ENCODE measurements at places on chromosomes 16 and 17. TPM values are rescaled to one million over a fixed set of nuclear protein-coding genes. Genes with fewer than 3 reads are reported as not detected.

The KRTAP4-4 gene
- not detected for total RNA-seq

The RND2 gene
- 0.45 TPM for total RNA-seq

The MT1E gene
- total RNA-seq: 213 TPM

The SEC14L5 gene
- 0.17 TPM for total RNA-seq

The PRAC2 gene
- total RNA-seq: not detected

The C17orf58 gene
- 14.0 TPM for total RNA-seq

The MVD gene
- 341 TPM for total RNA-seq

All from bronchus fibroblast of lung (primary cell).